ENCODE measurements at places on chromosomes 16 and 17.

DNA sequence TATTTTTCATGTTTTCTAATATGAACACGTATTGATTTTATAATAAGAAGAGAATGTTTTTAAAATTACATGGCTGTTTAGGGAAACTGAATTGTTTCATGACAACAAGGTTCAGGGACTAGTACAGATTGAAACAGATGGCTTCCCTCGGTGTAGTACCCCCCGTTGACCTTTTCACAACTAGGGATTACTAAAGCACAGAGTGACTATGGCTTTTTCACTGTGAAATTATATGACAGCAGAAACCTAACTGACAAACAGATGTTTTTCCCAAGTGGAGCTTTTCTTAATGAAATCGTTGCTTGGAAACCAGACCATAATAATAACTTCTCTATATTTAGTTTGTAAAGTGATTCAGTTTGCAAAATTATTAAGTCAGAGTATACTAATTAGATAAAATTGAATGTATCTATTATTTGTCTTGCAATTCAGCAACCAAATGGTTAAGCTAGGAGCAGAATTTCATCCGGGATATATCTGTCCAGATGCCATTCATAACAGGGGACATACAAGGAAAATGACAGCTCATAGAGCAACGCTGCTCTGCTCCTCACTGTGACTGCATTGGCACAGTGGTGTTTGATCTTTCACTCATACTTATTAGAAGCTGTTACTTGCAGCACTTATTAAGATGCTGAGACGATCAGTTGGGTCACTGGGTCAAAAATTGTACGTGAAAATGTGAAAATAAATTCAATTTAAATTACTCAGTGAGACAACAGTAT lies 111.7 kb downstream of the TANGO6 start:
- no peak for DNase-seq

- DNase-seq, result no peak
Observed at GRCh38 chr16:77928096-77928495, 94.3 kb upstream of the CLEC3A start.

DNA sequence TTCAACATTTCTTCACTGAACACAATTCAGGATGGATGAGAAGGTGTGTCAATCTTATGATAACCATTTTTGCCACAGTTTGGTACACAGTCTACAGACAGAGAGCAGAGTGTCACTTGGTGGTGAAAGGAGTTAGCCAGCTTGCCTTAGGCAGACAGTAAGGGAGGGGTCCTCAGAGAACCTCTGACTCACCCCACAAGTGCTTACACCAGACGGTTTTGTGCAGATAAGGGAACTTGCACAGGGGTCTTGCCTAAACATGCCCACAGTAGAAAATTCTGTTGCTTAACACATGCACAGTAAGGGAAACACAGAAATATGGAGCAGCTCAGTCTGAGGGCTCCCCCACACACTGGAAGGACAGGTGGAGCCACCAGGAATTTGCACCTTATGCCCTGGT lies 204.5 kb upstream of the CDH8 start:
- no peak for DNase-seq

DNA sequence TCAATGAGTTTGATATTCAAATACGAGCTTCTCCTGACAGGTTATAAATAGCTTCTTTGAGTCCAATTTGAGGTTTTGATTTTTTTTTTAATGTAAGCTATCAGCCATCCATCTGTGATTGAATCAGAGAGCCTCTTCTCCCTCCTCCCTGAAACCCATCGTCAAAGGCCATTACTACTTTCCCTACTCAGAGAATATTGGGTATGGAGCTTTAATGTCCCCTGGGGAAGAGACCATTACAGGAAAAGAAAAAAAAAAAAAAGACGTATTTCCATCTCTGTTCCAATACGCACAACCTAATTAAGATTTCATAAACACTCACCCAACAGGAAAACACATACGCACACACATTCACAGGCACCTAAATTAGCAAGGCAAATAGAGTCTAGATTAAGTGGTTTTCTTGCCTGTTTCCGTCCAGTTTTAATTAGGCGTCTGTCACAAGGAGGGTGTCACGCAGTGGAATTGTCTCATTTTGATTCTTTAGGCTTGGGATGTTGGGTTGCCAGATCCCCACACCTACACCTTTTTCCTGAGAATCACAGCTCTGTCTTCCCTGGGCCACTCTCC lies 194.3 kb upstream of the RPL38 start:
- no peak for DNase-seq

DNA sequence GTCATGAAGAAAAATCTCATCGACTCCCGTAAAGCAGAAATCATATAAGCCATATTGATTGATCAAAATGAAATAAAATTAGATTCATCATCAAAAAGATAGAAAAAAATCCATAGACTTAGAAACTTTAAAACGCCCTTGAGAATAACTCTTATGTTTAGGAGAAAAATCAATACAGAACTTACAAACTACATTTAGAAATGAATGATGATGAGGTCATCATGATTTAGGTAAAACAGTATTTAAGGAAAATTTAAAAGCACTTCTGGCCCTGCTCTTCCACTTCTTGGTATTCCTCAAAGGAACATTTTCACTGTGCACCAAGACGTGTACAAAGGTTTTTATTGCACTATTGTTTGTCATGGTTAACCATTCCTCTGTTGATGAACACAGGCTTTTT lies 173.4 kb upstream of the PSMD7 start:
- no peak for DNase-seq

- DNase-seq, result no peak
Observed at GRCh38 chr16:67966549-67967182, 1.8 kb downstream of the SLC12A4 start.

DNA sequence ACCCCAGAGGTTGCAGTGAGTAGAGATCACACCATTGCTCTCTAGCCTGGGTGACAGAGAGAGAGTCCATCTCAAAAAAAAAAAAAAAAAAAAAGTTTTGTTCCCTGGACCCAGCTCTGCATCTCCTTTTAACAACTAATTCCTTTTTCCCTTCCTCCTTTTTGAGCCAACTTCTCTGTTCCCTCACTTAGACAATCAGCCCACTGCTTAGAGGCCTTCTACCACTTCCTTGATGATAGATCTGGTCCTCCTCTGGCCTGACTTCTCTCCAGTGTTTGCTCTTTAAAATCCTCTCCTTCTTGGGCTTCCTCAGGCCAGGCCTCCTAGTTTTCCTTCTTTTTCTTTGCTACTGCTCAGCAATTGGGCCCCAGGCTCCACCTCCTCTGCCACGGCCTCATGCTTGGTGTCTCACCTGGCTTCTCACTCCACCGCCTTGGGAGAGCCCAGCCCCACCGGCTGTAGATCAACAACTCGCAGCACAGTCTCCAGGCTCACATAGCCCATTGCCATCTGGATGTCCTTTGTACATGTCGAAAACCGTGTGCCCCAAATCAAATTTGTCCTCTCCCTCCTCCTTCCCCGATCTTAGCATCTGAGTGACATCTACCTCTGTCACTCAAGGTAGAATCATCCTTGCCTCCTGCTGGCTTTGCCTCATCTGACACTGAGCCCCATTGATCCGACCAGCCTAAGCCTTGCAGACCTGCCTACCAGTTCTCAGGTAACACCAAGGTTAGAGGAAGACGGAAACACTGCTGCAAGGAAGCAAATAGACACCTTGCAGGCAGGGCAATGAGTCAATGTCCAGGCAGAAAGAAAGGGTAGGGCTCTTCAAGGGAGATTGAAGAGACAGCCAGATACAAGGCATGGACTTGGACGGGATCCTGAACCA lies 17.4 kb downstream of the ARHGAP27 start:
- DNase-seq, result no peak

DNA sequence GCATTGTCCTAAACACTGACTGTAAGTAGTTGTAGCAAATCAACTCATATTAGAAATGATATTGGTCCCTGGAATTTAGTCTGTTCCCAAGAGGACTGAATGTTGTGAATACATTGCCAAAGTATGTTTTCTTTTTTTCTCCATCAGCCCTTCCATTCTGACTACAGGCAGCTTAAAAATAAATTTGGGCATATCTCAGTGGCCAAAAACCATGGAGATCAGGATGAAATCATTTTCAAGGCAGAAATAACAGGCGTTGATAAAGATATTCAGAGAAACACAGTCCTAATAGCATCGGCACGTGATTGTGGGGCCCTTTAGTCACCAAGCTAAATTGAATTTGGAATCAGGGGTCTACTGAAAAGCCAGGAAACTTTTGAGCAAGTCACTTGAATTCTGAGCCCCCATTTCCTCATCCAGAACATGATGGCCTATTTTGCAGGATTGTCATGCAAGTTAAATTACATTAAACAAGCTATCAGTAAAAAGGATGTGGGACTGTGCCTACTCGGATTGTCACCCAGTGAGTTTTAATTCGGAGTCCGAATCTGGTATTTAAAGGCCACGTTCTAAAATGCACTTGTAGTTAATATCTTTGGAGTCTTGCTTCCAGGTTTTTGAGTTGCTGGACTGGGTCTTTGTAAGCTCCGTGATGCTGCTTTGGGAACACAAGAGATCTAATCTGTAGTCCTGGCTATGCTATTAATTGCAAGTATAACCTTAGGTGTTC lies 17.1 kb downstream of the HLF start:
- no peak for DNase-seq

- no peak for DNase-seq
Observed at GRCh38 chr17:6046431-6046830, 23.7 kb upstream of the WSCD1 start.

- no peak for DNase-seq
Observed at GRCh38 chr16:19304750-19305149, 19.2 kb downstream of the CLEC19A start.

DNA sequence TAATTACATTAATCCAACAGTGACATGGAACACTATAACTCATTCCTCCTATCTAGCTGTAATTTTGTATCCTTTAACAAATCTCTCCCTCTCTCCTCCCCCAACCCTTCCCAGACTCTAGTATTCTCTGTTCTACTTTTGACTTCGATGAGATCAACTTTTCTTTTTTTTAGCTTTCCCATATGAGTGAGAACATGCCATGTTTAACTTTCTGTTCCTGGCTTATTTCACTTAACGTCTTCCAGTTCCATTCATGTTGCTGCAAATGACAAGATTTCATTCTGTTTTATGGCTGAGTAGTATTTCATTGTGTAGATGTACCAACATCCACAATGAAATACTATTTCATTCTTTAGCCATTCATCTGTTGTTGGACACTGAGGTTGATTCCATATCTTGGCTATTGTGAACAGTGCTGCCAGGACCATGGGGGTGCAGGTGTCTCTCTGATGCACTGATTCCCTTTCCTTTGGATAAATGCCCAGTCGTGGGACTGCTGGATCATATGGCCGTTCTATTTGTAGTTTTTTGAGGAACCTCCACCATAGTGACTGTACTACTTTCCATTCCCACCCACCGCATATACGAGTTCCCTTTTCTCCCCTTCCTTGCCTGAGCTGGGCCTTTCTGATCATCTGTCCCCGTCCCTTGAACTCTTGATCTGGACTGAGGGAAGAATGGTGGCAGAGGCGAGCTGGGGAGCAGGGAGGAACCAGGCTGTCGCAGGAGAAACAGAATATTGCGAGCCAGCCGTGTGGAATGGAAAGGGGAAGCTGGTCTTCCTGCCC lies 7.7 kb upstream of the CEP295NL start:
- DNase-seq, result no peak

DNA sequence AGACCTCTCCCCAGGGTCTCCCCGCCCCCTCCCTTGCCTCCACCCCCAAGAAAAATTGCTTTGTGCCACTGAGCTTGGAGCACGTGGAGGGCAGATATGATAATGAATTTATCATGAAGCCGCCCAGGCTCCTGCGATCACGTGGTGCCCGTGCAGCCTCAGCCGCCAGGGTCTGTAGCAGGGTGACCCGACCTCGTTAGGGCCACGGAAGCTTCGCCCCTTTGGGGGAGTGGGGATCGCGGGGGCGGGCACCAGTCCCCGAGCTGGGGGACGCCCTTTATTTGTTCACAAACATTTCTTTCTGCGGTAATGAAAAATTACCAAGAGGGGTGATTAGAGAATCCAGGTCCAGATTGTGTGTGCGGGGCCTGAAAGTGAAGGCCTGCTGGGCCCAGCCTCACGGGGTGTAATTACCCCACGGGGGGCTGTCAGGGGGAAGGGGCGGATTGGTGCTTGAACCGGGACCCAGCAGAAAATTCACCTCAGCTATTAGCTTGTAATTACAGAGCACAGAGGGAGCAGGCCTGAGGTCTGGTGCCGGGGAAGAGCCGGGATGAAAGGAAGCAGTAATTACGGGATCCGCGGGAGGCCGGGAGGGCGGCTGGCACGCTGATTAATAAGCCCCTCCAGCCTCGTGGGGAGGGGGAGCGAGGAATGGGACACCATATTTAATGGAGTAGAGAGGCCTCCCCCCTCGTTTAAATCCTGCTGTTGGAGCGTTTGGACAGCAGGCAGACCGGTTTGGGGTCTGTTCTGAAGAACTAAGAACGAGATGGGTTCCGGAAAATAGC lies 13.3 kb downstream of the GSE1 start:
- DNase-seq, result no peak

DNA sequence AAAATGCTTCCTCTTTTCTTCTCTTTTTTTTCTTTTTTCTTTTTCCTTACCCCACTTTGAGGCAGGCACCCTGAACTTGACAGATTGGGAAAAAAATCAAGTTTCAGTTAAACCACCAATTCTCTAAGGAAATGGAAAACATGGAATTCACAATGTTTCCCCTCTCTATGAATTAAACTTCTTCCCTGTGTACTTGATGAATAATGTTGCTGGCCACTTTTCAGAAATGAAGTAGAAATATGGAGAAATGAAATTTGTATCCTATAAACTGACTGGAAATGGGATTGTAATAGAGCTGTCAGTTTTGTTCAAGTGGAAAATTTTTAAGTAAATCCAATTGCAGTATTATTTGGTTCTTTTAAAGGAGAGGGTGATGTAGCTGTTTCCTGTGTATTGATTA lies 129.8 kb downstream of the CLEC16A start:
- DNase-seq, result no peak

DNA sequence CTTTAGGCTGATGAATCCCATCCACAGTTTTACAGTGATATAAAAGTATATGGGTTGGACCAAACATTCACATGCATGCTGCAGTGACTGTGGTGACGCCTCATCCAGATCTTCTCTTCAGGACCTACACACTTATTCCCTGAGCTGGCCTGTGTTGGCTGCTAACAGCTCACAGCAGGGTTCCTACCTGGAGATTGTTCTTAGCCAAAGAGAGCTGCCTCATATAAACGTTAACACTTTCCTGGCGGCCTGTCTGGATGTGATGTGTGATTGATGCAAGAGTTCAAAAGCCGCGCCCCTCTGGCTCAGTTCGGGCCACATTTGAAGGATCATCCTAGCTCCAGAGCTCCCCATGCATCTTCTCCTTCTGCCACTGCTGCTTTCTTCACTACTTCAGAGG lies 93.0 kb upstream of the NETO2 start:
- DNase-seq, result no peak

- no peak for DNase-seq
Observed at GRCh38 chr17:62140836-62141235, 75.8 kb upstream of the MED13 start.

- DNase-seq, result no peak
Observed at GRCh38 chr17:17493249-17493985, 2.8 kb downstream of the RASD1 start.

DNA sequence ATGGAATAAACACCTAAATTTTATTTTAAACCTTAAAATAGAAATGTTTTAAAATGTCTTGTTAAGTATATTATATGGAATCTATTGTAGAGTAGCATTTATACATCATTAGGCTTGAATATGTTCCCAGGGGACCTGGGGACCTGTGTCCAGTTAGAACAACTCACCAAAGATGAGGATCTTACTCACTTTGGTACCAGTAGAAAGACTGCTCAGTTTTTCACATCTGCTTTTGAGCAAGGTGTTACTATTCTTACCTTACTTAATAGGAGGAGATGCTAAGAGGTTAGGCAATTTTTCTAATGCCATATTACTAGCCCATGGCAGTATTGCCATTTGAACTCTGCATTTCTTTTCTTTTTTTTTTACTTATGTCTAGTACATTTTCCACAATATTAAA lies 14.7 kb downstream of the STXBP4 start:
- DNase-seq, result no peak

- DNase-seq, result no peak
Observed at GRCh38 chr17:9432934-9433421, 142.6 kb downstream of the STX8 start.
